ENCODE measurements at places on chromosomes 4 and X.
A peak's percentile ranks its signal among the peaks of the same experiment; 100 is the strongest.

DNA sequence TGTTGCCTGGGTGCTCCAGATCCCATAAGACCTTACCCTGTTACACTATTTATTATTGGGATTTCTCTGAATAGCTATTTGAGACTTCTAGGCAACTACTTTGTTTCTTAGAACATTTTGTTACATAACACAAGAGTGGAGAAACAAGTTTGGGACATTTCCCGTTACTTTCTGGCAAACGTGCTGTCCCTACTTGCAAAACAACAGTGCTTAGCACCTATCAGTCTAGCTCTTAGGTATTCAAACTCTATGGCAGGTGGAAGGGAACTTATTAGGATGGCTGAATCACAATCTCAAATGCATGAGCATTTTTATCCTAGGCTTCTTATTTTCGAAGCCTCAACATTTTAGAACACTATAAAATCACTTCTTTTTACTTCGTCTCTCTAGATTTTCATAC, 613.6 kb downstream of the DMD start:
- no peak for DNase-seq

- no peak for DNase-seq
These were observed 659.3 kb upstream of the SLIT2 start for GRCh38 chr4:19592391-19592790.

DNA sequence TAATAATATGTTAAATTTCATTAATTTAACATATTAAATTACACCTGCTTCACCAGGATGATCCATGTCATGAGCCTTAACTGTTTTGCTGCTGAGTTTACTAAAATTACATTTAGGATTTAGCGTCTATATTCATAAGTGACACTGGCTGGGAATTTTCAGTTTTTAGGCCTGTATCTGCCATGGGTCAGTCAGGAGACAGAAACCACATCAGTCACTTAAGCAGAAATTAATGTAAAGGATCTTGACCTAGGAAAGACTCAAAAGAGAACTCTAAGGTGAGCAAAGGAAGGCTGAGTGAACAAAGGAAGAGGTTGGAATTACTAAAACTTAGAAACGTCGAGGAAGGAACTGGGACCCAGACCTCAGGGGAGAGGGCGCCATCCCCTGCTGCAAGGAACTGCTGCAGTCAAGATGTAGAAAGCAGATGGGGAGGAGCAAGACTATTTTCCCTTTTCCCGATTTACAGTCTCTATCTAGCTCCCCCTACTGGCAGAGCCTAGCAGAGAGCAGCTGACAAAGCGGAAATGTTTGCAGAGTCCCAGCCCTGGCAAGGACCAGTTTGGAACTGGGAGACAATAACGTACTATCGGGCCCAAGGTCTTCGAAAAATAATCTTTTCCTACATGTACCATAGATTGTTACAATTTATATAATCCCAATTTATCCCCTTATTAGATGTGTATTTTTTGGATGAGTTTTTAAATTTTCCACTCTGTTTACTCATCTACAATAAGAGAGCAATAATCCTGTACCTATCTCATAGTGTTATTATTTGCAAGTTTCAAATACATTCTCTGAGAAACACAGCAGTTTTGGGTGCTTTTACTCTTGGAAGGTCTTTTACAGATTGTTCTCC, 22.6 kb upstream of the RBBP7 start:
- peak; percentile 68 for DNase-seq

GRCh38 chr4:2269206-2269531, 7.3 kb upstream of the MXD4 start:
- DNase-seq, result no peak

- no peak for DNase-seq
These were observed 370.0 kb downstream of the GPAT3 start for GRCh38 chr4:83905952-83906351.

DNA sequence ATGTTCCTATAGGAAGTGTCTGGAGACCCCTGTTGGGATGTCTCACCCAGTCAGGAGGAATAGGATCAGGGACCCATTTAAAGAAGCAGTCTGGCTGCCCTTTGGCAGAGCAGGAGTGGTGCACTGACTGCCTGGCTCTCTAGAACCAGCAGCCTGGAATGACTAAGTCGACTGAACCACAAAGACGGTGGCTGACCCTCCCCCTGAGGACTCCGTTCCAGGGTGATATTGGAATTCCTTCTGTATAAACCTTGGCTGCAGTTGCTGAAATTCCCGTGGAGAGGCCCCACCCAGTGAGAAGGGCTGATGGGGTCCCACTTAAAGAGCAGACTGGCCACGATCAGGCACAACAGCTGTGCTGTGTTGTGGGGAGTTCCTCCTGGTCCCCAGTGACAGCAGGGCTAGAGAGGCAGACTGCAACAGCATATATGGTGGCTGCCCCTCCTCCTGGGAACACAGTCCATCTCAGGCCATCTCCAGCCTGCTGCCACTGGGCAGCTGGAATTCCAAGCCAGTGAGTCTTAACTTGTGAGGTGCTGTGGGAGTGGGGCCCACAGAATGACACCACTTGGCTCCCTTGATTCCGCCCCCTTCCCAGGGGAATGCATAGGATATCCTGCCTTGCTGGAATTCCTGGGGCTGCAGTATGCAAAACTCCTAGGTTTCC, 41.8 kb upstream of the RLIM start:
- DNase-seq, result no peak

All from fibroblast of the conjunctiva (primary cell).